ENCODE measurements at places on chromosomes 11 and 22.

GRCh38 chr11:27204529-27204928, 158.5 kb downstream of the CCDC34 start:
- peak; percentile 49 for DNase-seq

- DNase-seq, result peak; percentile 43
Measured at GRCh38 chr11:119316016-119316728, 758 bp downstream of the MCAM start.

GRCh38 chr11:24965748-24966147, 468.9 kb downstream of the LUZP2 start:
- DNase-seq, result no peak

DNA sequence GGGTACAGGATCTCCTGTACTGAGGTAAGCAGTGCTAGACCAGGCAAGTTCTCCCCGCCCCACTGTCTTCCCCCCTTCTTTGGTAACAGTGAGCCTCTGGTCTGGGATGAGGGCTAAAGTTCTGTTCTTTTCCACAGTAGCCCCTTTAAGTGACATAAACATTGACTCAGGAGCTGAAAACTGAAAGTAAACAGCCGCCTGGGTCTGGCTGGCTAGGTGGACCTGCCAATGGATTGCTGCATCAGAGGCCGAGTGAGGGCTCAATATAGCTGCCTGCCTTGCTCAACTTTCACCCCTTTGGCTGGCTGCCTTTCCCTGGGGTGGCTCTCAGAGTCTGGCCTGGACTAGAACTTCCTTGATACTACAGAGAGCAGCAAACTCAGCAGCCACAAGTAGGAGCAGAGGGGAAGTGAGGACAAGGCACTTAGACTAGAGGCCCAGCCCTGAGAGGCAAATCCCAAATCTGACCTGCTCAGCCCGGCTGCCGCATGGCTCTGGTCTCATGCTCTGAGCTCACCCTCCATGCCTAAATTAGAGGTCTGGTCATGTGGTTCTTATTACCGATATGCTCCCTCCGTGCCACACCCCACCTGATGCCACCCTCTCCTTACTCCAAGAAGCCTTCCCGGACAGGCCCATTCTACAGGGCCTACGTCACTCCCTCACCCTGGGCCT, 9.6 kb upstream of the UCP3 start:
- DNase-seq, result peak; percentile 91

- DNase-seq, result no peak
Measured at GRCh38 chr11:48008951-48009270, 28.6 kb downstream of the PTPRJ start.

DNA sequence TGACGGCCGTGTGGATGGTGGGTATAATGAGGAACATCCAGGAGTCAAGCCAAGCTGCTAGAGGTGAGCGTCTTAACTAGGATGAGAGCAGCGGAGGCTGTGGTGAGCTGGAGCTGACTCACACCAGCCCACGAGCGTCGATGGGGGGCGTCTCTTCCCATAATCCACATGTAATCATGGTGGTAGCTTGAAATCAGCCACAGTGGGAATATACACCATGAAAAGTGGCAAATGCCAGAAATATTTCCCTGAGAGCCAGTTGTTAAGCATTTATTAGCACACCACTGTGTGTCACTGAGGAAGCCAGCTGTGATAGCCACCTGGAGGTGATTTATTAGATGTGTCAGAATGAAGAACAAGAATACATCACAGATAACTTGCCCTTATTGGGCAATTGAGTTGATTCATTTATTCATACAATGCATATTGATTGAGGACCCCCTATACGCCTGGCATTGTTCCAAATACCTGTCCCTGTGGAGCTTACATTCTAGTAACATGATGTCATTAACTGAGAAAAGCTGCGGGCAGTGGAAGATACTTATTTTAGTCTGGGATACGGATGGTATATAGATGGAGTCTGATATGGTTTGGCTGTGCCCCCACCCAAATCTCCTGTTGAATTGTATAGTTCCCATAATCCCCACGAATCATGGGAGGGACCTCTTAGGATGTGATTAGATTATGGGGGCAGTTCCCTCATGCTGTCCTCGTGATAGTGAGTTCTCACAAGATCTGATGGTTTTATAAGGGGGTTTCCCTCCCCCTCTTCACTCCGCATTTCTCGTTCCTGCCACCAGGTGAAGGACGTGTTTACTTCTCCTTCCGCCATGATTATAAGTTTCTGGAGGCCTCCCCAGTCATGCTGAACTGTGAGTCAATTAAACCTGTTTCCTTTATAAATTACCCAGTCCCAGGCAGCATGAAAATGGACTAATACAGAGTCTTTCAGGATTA, 473.4 kb downstream of the METTL15 start:
- peak; percentile 66 for DNase-seq

DNA sequence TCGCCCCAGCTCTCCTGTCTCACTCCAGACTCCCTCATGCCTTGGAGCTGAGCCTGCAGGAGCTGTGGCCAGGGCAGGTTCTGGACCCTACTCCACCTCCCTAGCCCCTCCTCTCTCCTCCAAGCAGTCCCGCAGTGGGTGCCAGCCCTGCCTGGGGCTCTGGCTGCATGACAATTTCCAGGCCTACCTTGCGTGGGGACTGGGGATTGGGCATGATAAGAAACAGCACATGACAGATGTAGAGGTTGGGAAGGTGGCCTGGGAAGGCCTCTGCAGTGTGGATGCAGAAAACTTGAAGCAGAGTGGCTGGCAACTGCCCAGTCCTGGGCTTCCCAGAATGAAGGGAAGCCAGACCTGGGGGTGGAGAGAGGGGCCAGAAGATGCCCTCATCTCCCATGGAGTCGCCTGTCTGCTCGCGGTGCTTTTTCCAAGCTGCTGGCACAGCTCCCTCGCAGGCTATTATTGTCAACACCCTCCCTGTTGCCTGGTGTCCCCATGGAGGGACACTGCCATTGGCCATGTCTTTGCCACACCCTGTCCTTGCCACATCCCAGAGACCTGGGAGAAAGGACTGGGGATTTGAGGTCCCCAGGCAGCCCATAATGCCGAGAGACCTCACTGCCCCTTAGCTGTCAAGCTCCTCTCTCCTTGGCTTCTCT, 48.9 kb upstream of the CDON start:
- DNase-seq, result peak; percentile 19

- peak; percentile 75 for DNase-seq
Measured at GRCh38 chr11:68206211-68206610, 6.9 kb downstream of the KMT5B start.

DNA sequence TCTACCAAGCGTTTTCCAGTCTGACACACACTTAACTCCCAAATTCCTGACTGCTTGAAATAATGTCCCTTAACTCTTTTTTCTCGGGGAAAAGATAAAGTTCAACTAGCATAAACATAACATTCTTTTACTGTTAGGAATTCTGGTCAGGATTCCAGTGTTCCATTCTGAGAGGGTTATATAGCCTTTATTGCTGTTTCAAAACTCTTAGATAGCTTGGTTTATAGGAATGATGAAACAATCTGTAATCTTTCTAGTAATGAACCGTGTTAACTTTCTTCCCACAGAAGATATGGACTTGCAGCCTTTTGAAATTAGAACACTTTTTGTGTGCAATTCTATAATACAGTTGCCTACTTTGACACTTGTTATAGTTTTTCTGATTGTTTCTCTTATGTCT, 8.6 kb downstream of the REXO2 start:
- DNase-seq, result peak; percentile 46

DNA sequence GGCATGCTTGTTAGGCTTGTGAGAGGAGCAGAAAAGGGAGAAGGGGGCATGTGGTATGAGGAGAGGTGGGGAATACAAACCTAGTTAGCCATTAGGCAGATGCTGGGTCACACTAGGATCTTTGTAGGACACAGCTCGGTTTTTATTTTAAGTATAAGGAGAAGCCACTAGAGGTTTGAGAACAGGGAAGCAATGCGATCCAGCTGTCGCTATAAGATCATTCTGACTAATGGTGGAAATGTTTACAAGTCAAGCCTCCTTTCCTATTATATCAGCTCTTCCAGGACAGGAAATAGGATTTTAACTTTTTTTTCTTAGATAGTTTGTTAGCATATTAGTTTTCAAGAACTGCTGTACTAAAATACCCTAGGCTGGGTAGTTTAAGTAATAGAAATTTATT, 609.9 kb downstream of the INSC start:
- no peak for DNase-seq

GRCh38 chr11:99822846-99823565, 802.3 kb downstream of the CNTN5 start:
- no peak for DNase-seq

GRCh38 chr22:44207173-44207980, 26.7 kb downstream of the PARVG start:
- no peak for DNase-seq

DNA sequence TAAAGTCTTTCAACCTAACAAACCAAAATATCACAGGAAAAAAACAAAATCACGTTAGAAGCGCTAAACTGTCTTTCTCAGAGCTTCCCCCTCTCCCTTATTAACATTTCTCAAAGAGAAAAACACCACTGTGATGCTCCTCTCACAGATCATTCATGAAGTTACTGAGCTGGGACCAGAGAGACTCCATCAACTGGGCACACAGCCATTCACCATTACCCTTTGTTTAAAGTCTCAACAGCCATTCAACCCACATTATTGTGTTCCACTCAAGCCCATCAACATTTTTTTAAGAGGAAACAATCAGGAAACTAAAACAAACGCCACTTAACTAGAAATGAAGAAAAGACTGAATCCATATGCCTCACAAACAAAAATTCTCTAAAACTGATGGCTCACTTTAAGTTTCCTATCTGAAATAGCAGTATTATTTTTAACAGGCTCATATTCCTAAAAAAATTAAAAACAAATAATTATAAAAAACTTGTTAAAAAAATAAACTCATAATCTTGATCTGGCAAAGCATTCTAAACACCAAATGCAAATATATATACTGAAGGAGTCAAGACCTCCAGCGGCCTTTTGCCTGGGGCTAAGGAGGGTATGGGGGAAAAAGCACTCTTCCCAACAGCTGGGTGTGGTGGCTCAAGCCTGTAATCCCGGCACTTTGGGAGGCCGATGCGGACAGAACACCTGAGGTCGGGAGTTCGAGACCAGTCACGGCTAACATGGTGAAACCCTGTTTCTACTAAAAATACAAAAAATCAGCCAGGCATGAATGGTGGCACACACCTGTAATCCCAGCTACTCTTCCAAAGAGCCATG, 14.0 kb downstream of the CELF1 start:
- no peak for DNase-seq

GRCh38 chr22:26610996-26611395, 6.8 kb downstream of the CRYBB1 start:
- DNase-seq, result peak; percentile 47

DNA sequence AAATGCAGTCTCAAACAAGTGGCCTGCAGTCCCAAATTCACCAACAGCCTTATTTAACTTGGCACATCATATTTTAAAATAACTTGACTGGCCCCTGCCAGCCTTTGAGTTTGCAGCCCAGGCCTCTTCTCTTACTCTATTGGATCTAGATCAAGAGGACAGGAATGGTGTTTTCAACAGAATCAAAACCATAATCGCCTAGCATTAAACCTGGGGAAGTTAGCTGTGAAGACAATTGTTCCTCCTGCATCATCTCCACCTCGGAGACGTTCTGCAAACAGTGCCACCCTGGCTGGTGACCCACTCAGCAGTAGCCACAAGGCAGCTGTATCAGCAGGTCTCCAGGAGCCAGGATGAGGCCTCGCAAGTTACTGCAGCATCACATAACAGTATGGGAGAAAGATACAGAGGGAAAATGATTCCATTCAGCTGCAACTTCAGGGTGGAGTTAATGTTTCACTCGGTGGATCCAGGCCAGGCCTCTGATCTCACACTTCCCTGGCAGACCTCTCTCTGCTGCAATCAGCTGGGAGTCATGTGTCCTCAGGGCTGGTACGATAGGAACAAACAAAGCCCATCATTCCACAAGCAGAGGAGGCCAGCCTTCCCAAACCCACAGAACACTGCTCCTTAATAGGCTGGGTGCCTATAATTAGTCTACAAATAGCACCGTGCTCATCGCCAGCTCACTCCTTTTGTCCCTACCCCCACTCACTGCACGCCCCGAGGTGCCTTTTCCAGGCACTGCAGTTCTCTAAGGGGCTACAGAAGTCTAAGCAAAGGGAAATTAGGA, 18.6 kb upstream of the SCN2B start:
- DNase-seq, result peak; percentile 94

- no peak for DNase-seq
Measured at GRCh38 chr22:50730013-50730891, 7.8 kb upstream of the ACR start.

- DNase-seq, result peak; percentile 57
Measured at GRCh38 chr11:45180179-45180847, 33.9 kb downstream of the PRDM11 start.

- DNase-seq, result no peak
Measured at GRCh38 chr22:21067901-21068680, 22.3 kb downstream of the LRRC74B start.

DNA sequence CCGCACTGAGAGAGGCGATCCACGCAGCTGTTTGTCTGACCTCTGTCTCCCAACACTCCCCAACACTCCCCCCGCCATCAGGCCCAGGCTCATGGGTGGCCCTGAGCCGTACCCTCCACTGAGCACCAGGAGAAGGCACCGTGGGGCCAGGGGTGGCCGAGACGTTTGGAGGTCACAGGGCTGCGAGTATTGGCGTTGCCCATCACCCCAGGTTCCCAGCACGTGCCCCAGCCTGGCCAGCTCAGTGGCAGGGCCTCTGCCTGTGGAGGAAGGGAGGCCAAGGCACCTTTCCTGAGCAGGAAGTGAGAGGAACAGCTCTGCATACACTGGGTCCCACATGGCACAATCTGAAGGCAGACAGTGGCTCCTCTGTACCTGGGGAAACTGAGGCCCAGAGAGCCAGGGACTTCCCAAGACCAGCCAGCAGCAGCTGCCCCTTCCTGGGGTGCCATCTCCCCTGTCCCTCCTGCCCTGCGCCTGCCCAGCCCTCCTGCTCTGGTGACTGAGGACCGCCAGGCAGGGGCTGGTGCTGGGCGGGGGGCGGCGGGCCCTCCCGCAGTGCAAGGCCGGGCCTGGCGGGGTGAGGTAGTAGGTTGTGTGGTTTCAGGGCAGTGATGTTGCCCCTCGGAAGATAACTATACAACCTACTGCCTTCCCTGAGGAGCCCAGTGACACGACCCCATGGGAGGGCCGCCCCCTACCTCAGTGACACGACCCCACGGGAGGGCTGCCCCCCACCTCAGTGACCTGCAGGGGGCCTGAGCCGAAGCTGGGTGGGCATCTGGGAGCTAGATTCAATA, 37.0 kb upstream of the PPARA start:
- peak; percentile 25 for DNase-seq

- peak; percentile 53 for DNase-seq
Measured at GRCh38 chr11:22477312-22477711, 139.1 kb downstream of the SLC17A6 start.

- peak; percentile 52 for DNase-seq
Measured at GRCh38 chr11:68598816-68599653, 85.3 kb upstream of the GAL start.

- no peak for DNase-seq
Measured at GRCh38 chr11:118895093-118896039, 11.7 kb downstream of the CXCR5 start.
